ENCODE measurements at places on chromosomes 5 and 9. TPM values are rescaled to one million over a fixed set of nuclear protein-coding genes. Genes with fewer than 3 reads are reported as not detected.

CER1 gene
- total RNA-seq, result not detected

PHPT1 gene
- total RNA-seq, result 150 TPM

LCN12 gene
- 10.0 TPM for total RNA-seq

ENHO gene
- 1.7 TPM for total RNA-seq

ATP10B gene
- 119 TPM for total RNA-seq

ADAMTSL1 gene
- 1.8 TPM for total RNA-seq

DEPDC1B gene
- total RNA-seq, result 117 TPM

GRCh38 chr5:149406203-149406978 lies 27.3 kb upstream of the IL17B start:
- DNase-seq, result peak; percentile 79

DNA sequence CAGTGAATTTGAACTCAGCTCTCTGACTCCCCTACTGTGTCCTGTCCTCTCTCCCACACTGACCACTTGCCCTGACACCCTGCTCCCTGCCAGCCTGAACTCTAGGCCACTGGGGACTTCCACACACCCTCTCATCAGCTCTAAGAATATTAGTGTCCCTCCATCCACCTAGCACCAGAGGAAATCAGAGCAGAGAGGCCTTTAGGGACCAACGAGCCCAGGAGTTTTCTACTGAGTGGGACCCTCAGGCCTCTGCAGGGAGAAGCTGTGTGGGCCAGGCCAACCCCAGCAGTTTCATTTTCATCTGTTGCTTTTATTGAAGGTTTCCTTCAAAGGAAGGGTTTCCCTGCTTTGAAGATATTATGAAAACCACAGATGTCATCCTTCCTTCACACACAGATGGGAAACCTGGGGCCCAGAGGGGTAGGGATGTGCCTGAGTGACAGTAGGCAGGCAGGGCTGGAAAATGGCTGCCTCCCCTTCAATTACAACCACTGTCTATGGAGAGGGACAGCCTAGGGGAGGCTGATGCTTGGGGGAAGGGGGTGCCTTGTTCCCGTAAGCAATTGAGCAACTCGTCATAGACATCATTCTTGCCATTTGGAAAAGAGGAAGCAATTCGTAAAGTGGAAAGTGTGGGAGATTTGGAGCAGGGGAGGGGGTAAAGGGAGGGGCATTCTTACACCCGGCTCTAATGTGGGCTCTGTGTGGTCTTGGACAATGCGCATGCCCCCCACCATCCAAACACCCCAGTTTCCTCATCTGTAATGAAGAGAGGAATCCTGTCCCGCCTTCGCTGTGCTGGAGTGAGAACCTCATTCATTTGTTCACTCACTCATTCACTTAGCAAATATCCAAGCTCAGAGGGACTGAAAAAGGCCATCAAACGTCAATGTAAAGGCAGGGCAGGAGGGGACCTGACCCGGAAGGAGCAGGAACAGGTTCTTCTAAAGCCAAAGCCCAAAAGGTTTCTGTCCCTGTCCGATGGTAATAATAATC lies 3.9 kb downstream of the GLIPR2 start:
- no peak for DNase-seq

DNA sequence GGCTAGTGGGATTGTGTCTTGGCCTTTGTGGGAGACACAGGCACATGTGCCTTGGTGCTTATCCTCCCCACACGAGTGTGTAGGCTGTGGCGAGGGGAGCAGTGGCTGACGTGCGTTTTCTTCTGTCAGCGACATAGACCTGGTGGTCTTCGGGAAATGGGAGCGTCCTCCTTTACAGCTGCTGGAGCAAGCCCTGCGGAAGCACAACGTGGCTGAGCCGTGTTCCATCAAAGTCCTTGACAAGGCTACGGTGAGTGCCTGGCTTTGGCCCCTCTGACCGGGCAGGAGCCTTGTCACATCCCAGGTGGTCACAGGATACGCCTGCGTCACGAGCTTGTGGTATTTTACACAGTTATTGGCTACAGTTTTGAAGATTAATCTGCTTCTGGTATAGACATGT lies 26.4 kb downstream of the TENT4A start:
- no peak for DNase-seq

GRCh38 chr9:128999581-129000206 lies 28.4 kb downstream of the SH3GLB2 start:
- no peak for DNase-seq

DNA sequence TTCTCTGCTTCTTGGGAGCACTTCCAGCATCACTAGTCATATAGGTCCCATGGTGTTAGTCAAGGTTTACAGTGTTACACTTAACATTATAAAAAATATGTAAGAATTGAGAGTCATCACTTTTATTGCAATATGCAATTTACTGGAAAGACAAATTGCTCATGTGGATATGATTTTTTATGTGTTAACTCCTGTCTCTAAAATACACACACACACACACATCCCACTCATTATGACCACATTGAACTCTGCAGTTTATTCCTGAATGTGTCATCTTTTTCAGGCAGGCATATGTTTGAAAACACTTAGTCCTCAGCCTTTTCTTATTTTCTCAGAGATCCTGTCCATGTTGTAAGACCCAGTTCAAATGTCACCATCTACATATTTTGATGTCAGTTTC lies 148.5 kb upstream of the MRPS30 start:
- DNase-seq, result no peak

DNA sequence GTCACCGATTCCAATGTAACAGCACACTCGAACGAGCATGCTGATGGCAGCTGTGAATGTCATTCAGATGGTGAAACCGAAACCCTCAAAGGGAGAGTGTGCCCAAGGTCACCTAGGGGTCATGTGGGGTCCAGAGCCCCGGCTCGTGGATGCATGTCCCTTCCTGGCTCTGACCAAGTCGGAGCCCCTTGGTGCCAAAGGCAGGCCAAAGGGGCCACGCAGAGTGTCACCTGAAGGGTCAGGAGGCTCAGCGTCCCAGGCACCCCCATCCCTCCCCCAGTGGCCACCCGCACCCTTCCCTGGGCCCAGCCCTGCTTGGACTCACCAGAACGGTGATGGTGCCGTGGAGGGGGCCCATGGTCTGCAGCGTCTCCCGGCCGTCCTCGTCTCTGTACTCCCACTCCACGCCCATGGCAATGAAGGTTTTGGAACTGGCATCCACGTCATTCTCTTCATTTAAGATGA lies 69.5 kb downstream of the ZNF354C start:
- DNase-seq, result no peak

- DNase-seq, result no peak
Observed at GRCh38 chr9:13642646-13643045, 363.2 kb upstream of the MPDZ start.

DNA sequence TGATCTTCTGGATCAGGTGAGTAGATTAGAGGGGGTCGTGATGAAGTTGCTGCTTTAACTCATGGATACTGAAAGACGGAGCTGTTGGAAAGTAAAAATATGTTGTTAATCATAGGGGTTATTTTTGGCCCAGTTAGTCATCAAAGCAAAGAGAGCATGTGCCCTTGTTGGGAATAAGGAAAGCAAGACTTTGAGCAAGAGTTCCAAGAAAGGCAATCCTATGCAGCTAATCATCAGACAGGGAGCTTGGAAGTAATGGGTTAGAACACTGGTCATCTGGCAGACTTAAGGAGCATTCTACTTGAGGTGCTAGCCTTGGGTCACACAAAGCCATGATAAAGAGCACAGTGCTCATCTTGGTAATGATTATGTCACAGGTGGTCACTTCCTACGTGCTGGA lies 18.3 kb downstream of the ASPN start:
- DNase-seq, result no peak

GRCh38 chr5:176611435-176611834 lies 1.5 kb upstream of the GPRIN1 start:
- peak; percentile 80 for DNase-seq

DNA sequence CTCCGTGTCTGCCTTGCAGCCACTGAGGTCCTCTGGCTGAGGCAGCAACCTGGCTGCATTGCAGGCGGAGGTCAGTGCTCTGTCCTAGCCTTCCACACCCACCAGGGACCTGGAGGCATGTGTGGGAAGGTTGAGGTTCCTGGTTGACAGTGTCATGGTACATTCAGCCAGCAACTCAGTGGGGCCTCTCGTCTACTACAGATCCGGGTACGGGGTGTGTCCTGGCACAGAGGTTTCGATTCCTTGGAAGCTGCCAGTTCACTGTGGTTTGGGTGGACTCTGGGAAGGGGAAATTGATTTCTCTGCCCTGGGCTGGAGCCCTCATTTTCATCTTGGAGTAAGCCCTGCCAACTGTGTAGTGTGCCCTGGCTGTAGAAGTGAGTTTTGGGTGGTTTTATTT lies 45.1 kb downstream of the PDE8B start:
- no peak for DNase-seq

- DNase-seq, result no peak
Observed at GRCh38 chr9:109993250-109993978, 213.4 kb downstream of the PALM2AKAP2 start.

- DNase-seq, result peak; percentile 72
Observed at GRCh38 chr5:172559004-172559932, 81.8 kb upstream of the NEURL1B start.

- DNase-seq, result no peak
Observed at GRCh38 chr9:69822116-69822750, 1.6 kb downstream of the CFAP95 start.

- DNase-seq, result no peak
Observed at GRCh38 chr9:122857815-122858214, 29.4 kb upstream of the PDCL start.
